ENCODE measurements at places on chromosomes 2 and 18.

DNA sequence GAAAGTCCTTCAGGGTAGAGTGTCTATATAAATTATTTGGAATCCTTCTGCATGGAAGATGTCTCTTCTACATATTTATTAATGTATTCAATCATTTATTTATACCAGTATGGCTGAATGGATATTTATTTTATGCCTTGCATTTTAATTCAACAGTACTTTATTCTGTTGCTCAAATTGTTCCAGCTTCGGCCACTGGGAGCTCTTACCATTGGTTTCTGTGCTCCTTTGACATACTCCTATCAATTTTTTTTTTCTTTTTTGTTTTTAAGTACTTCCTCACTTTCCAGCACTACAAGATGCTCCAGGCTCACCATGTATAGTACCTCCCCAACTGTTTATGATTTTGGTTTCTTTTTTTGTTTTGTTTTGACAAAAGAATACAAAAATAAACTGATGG, 39.4 kb upstream of the WIPF1 start:
- no peak for DNase-seq

DNA sequence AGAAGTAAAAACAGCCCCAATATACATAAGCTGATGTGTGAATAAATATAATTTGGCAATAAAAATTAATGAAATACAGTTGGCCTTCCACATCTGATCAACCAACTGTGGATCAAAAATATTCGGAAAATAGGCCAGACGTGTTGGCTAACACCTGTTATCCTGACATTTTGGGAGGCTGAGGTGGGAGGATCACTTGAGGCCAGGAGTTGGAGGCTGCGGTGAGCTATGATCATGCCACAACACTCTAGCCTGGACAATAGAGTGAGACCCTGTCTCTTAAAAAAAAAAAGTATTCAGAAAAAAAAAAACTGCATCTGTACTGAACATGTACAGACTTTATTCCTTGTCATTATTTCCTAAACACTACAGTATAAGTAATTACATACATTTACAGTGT, 11.5 kb upstream of the PUS10 start:
- no peak for DNase-seq

DNA sequence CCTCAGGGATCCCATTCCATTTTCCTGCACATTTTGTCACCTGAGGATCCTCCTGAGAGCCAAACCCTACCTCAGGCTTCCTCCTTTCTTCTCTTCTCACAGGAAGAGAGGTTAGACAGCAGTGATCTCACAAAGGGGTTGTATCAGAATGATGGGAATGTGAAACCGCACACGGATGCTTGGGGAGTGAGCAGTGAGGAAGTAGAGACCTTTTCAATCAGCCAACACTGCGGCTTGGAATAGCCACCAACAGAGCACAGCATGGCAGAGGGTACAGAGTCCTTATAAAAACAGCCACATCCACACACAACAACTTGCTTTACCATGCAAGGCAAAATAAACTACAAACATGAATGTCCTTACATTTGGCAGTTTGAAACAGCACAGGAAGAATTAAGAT, 8.7 kb downstream of the TMEM182 start:
- no peak for DNase-seq

- no peak for DNase-seq
Measured at GRCh38 chr2:166017208-166017607, 63.6 kb upstream of the TTC21B start.

GRCh38 chr2:121019071-121019470, 265.9 kb downstream of the TFCP2L1 start:
- no peak for DNase-seq

DNA sequence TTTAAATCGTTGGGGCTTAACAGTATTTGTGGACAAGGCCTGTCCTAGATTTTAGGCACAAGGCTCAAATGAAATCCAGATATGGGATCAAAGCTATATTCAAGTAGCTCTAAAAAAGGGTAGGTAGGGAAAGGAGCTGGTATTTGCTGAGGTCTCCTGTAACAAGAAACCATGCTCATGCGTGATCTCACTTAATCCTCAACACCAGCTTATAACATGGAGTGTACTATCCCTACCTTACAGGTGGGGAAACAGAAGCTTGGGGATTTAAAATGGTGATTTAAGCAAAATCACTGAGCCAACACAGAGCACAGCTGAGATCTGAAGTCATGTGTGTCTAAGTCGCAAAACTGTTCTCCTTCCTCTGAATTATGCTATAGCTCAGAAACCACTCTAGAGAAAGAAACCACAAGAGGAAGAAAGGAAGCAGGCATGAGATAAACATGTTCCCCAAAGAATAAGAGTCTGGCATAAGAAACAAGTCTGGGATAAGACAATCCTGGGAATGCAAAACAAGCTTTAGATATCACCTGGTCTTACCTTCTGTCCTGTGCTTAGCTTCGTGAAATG, 43.1 kb downstream of the CYRIA start:
- no peak for DNase-seq

DNA sequence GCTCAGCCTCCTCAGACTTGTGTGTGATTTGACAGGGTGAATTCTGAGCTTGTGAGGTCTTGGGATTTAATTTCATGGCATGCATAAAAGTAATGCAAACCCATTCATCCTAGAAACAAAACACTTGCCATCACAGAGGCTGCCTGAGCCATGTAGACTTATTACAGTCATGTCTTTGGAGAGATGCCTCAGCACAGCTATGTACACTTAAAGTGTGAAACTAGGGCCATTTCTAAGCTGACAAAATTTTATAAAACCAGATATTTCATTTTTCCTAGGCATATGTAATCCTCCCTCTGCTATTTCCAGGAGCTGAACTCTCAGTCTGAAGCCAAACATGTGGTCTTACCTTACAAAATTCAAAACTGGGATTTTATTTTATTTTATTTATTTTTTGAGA, 322.2 kb upstream of the SPHKAP start:
- no peak for DNase-seq

- no peak for DNase-seq
Measured at GRCh38 chr2:4515871-4516761, 812.7 kb downstream of the DCDC2C start.

DNA sequence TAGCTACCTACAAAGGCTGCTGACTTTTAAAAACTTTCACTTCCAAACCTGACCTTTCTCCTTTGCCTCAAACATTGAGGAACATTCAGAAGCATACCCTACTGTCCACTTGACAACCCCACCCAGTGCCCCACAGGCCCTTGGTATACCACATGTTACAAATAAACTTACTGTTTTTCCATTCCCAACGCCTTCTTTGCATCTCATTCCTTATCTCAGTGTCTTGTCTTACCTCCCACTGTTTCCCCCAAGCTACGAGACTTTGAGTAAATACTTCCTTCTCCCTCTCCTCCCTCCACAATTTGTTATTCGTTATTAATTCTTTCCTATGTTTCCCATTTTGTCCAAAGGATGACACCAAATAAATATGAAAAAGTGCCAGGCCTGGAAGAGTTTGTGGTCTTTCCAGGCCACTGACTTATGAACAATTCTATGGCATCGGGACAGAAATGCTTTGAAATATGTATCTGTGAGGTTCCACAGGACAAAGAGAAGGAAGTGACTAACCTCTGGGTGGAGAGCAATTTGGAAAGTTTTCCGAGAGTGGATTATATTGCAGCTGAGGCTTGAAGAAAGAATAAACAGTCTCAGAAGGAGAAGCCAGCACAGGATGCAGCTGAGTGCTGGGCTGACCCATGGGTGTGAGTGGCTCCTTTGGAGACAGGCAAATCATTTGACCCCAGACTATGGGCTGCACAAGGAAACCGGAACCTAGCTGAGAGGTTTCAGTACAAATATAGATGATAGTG, 409.0 kb downstream of the LPIN1 start:
- no peak for DNase-seq

- DNase-seq = no peak
Measured at GRCh38 chr2:136055929-136056688, 61.8 kb downstream of the CXCR4 start.

GRCh38 chr2:97699765-97700444, 13.5 kb upstream of the ZAP70 start:
- DNase-seq = peak; percentile 69

GRCh38 chr18:63162271-63163014, 157.1 kb downstream of the BCL2 start:
- no peak for DNase-seq

DNA sequence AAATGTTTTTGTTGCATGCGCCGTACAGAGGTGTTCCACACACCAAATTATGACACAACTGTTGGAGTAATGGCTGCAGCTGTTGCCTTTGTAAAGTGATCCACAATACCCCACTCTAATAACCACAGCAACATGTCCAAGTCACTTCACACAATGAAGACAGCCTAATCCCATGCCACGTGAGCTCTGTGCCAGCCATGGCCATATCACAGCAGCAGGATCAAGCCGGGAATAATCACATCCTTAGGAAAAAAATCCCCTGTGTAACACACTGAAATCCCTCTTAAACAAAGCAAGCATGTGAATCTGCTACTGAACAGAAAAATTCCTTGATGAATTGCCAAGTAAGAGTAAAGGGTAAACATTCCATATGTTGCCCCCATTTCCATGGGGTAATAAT, 179.5 kb upstream of the PARD3B start:
- DNase-seq = no peak

DNA sequence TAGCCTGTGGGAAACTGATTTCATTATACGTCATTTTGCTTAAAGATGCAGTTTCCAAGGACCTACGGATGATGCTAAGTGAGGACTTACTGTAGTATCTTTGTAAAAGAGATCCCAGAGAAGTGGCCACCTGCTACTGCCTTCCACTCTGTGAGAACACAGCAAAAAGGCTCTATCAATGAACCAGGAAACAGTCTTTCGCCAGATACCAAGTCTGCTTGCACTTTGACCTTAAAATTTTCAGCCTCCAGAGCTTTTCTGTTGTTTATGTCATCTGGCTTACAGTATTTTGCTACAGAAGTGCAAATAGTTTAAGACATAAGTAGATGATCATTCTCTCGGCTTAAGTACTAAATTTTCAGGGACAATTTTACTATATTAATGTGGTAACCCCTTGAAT, 847.9 kb upstream of the CHAC2 start:
- DNase-seq = no peak

DNA sequence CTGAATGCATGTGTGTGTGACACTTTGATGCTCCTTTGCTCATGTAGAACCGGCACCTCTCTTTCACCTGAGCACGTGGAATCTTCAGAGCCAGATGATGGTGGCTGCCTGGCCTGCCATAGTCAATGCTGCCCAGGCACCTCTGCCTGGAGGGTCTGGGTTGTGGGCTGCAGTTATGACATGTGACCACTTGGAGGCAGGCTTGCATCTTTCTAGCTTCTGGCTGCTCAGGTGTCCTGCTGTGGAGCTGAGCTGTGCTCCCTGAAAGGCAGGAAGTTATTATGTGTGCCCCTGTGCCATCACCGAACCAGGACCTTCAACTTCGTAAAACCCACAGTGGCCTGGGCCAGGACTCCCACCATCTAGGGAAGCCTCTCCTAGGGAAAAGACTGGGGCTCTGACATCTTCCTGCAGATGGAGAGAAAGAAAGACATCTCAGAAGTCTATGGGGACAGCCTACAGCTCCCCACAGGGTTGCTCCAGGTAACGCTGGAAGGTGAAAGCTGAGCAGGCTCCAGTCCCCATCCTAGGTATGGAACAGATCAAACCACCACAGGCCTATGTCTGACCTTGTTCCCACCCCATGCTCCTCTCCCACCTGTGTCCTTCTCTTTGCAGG, 30.2 kb downstream of the PSD4 start:
- peak; percentile 77 for DNase-seq

DNA sequence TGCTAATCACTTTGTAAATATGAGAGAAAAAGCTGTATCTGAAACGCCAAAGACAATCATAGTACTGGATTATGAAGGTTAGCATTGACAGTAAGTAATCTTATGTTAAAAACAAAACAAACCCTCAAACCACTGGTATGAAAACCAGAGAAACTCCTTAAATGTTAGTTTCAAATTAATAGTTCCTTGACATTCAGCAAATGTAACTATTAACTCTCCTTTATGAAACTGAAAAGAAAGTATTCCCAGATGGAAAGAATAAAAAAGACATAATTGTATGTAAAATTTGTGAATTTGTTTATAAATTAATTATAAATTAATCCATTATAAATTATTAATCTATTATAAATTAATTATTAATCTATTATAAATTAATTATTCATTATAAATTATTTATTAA, 12.3 kb downstream of the FASTKD1 start:
- DNase-seq = no peak

DNA sequence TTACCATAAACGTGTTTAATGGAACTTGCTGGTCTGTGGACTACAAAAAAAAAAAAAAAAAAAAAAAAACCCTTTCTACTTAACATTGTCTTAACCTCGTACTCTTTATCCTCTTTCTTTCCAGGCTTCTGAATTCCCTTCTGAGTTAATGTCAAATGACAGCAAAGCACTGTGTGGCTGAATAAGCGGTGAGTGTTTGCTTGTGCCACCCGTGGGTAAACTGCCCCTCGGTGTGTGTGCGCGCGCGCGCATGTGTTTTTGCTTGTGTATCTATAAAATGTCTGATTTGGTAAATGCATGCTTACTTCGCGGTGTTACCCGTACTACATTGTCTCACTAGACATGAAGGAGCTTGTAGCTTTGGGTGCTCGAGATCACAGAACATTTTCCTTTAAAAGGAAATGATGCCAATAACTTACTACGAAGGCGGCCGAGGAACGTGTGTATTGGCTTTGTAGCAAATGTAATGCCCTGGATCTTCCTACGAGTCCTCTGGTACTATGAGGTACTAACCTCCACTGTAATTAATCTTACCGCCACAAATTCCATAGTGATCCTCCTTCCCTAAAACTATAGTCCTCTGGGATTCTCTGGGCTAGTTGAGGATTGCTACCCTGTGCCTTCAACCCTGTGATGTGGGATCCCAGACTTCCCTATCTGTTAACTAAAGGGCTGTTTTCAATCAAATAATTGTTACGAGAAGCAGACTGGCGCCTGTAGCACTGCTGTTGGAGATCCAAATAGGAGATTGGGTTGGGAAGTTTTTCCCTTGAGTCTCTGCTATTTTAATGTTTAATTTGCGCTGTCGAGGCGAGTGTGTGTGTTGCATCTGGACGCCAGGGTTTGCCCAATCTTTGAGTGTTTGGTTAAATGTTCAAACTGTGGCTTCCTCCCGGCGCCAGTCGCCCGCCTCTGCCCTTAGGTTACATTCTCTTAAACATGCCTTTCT, 1.1 kb downstream of the ID2 start:
- DNase-seq = peak; percentile 52

DNA sequence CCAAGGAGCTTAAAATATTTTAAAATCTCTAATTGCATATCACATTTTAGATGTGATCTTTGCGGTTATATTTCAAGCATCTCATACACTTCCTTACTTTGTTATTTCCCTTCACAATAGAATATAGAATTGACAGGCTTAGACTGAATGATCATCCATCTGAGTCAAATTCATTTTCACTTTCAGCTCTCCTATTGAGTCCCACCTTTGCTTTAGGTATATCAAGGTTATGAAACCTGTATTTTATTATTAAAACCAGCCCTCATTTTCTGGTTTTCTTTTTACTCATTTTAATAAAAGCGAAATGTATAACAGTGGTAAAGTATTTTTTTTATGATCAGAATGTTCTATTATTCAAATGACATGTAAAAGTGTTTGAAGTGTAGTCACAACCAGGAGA, 162.9 kb upstream of the KYNU start:
- no peak for DNase-seq

GRCh38 chr18:22503803-22504202, 86.1 kb upstream of the CTAGE1 start:
- no peak for DNase-seq

GRCh38 chr18:5197461-5197860, 404 bp upstream of the AKAIN1 start:
- no peak for DNase-seq
